ENCODE measurements at places on chromosomes 3 and 15. TPM values are rescaled to one million over a fixed set of nuclear protein-coding genes. Genes with fewer than 3 reads are reported as not detected.

LYZL4 gene
- total RNA-seq: not detected

PLA2G4E gene
- total RNA-seq: not detected

SPESP1 gene
- total RNA-seq: 3.0 TPM

ZNF80 gene
- not detected for total RNA-seq

FES gene
- total RNA-seq: 58.1 TPM

MEIS2 gene
- total RNA-seq: 22.5 TPM

SLCO2A1 gene
- total RNA-seq: 1.4 TPM

RBPMS2 gene
- total RNA-seq: 7.6 TPM

NBEAL2 gene
- total RNA-seq: 84.7 TPM

IGSF10 gene
- total RNA-seq: not detected

MEGF11 gene
- not detected for total RNA-seq

RBMS3 gene
- 42.3 TPM for total RNA-seq

KCNH8 gene
- not detected for total RNA-seq

DNAJA4 gene
- total RNA-seq: 21.3 TPM
